ENCODE measurements at places on chromosomes 6 and 20. TPM values are rescaled to one million over a fixed set of nuclear protein-coding genes. Genes with fewer than 3 reads are reported as not detected.

DNA sequence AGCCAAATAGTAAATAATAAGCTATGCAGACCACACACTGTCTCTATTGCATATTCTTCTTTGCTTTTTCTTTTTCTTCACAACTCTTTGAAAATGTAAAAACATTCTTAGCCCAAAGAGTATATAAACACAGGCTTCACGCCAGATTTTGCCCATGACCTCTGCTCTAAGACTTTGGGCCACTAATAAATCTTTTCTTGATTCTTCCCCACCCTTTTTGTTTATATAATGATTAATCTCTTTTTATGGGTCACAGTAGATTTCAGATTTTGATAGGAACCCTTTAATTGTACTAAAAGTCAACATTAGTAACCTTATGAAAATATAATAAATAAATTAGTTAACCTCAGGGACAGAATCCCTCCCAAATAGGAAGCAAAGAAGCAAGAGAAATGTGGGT lies 15.8 kb upstream of the ENPP5 start:
- no peaks in the 10 kb centered on the region for H3K27me3 ChIP-seq
- no peaks in the 10 kb centered on the region for H3K4me1 ChIP-seq
- H3K4me3 ChIP-seq = no peak overlapping the region
- DNase-seq = no peak
- no peaks in the 10 kb centered on the region for H3K36me3 ChIP-seq
- no peak overlapping the region for H3K27ac ChIP-seq

GRCh38 chr6:148244217-148244935 lies 98.3 kb upstream of the SASH1 start:
- DNase-seq = peak; percentile 44
- no peaks in the 10 kb centered on the region for H3K4me1 ChIP-seq
- H3K27me3 ChIP-seq = no peaks in the 10 kb centered on the region
- H3K36me3 ChIP-seq = no peaks in the 10 kb centered on the region

- no peak overlapping the region for H3K4me3 ChIP-seq
- H3K4me1 ChIP-seq = no peaks in the 10 kb centered on the region
- no peak for DNase-seq
- no peak overlapping the region for H3K27ac ChIP-seq
- peaks cover 84% of the 10 kb centered on the region for H3K36me3 ChIP-seq
Measured at GRCh38 chr6:89655122-89655521, 16.6 kb upstream of the LYRM2 start.

- H3K27me3 ChIP-seq = no peaks in the 10 kb centered on the region
- H3K4me3 ChIP-seq = no peak overlapping the region
- DNase-seq = no peak
- no peak overlapping the region for H3K27ac ChIP-seq
- H3K36me3 ChIP-seq = no peaks in the 10 kb centered on the region
Measured at GRCh38 chr20:2385026-2385425, 4.3 kb downstream of the TGM6 start.

GRCh38 chr6:145866456-145867396 lies 52.1 kb upstream of the FBXO30 start:
- H3K4me3 ChIP-seq = no peak overlapping the region
- H3K27ac ChIP-seq = no peak overlapping the region
- no peaks in the 10 kb centered on the region for H3K4me1 ChIP-seq
- H3K36me3 ChIP-seq = no peaks in the 10 kb centered on the region
- no peaks in the 10 kb centered on the region for H3K27me3 ChIP-seq

- H3K36me3 ChIP-seq = no peaks in the 10 kb centered on the region
- no peak for DNase-seq
Measured at GRCh38 chr6:82978362-82978945, 87.2 kb downstream of the UBE3D start.

DNA sequence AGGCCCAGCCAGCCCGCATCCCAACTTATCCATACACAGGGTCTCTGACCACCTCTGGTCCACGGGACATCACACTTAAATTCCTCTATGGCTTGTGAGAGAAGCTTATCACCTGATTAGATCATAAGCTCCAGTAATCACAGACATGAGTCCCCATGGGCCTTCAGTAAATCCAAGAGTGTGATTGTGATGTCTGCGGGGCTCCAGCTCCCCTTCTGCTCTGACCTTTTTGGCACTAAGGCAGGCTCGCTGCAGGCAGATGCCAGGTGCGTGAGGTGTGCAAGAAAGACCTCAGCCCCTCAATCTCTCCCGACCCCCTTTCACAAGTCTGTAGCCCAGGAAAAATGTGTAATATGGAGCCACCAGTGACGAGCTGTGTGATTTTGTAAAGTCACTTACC lies 127.6 kb upstream of the DUSP22 start:
- no peaks in the 10 kb centered on the region for H3K27me3 ChIP-seq
- no peak for DNase-seq
- H3K27ac ChIP-seq = no peak overlapping the region
- H3K4me1 ChIP-seq = no peaks in the 10 kb centered on the region
- no peaks in the 10 kb centered on the region for H3K36me3 ChIP-seq
- no peak overlapping the region for H3K4me3 ChIP-seq

DNA sequence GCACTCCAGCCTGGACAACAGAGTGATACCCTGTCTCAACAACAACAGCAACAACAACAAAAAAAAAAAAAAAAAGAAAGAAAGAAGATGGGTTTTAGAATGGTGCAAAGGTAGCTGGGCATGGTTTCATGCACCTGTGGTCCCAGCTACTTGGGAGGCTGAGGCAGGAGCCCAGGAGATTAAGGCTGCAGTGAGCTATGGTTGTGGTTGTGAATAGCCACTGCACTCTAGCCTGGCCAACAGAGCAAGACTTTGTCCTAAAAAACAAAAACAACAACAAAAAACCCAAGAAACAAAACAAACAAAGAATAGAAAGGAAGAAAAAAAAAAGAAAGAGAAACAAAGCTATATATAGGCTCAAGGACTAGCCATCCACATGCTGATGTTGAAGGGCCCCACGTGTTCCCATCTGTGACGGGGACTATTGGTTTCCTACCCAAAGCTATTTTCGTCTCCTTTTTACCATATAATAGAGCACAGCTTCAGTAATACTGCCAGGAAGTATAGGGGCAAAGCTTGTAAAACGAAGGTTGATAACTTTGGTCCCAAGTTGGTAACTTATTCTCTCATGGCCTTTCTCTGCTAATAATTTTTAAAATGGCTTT lies 7.9 kb upstream of the EEF1E1 start:
- H3K27ac ChIP-seq = no peak overlapping the region
- no peaks in the 10 kb centered on the region for H3K4me1 ChIP-seq
- H3K4me3 ChIP-seq = no peak overlapping the region
- DNase-seq = no peak
- H3K27me3 ChIP-seq = no peaks in the 10 kb centered on the region
- H3K36me3 ChIP-seq = no peaks in the 10 kb centered on the region

GRCh38 chr6:142155895-142156757 lies 9.1 kb downstream of the VTA1 start:
- H3K4me1 ChIP-seq = peaks cover 8% of the 10 kb centered on the region
- no peaks in the 10 kb centered on the region for H3K36me3 ChIP-seq
- no peaks in the 10 kb centered on the region for H3K27me3 ChIP-seq
- no peak for DNase-seq

DNA sequence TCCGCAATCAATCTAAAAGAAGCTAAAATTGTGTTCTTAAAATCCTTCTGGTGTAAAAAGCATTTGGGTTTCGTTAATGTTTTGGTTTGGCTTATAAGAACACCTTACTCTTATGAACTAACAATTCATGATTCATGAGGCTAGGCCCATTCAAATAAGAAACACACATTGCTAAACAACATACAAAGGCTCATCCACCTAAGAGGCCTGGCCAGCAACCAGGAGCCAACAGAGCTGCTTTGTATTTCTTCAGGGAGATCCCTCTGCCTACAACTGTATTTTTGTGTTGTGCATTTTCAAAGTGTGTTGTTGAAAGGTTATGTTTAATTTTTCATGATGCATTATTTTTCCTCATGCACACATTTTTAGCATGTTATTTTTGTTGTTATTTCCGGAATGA lies 98.6 kb downstream of the PTPRK start:
- no peaks in the 10 kb centered on the region for H3K36me3 ChIP-seq
- H3K27ac ChIP-seq = no peak overlapping the region
- H3K4me3 ChIP-seq = no peak overlapping the region

DNA sequence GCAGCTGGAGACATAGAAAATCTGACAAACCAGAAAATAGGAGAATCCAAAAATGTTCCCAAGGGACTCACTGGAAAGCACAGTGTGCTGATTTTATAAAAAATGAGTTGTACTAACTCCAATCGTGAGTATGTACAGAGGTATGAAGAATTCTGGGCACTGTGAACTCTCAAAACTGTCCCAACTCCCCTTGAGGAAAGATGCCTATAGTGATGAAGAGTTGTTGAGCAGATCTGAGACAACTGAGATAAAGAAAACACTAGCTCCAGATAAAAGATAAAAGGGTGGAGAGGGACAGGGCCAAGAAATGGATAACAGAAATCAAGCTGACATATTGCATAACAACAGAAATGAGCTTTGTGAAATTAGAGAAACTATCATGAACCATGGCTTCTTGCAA lies 481.4 kb downstream of the MAFB start:
- H3K36me3 ChIP-seq = no peaks in the 10 kb centered on the region
- no peaks in the 10 kb centered on the region for H3K4me1 ChIP-seq
- no peak overlapping the region for H3K27ac ChIP-seq

GRCh38 chr6:44512868-44513741 lies 125.6 kb downstream of the CDC5L start:
- no peaks in the 10 kb centered on the region for H3K27me3 ChIP-seq
- H3K4me1 ChIP-seq = peaks cover 12% of the 10 kb centered on the region
- no peaks in the 10 kb centered on the region for H3K36me3 ChIP-seq
- H3K4me3 ChIP-seq = no peak overlapping the region
- DNase-seq = no peak

DNA sequence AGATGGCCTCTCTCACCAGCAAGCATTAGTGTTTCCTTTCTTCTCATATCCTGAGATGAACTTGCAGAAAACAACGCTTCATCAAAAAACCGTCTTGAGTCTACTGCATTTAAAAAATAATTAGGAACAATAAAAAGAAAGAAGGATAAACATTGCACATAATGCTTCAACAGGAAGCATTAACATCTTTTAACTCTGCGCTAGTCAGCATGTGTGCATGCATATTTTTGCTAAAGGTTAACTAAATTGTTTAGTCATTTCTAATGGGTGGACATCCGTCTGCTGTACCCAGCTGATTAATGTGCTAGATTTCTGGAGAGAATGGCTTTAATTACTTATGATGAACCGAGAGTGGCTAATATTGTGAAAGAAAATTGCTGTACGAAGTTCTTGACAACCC lies 349.3 kb downstream of the SOX4 start:
- no peaks in the 10 kb centered on the region for H3K36me3 ChIP-seq
- DNase-seq = no peak
- no peak overlapping the region for H3K4me3 ChIP-seq
- H3K27ac ChIP-seq = no peak overlapping the region

DNA sequence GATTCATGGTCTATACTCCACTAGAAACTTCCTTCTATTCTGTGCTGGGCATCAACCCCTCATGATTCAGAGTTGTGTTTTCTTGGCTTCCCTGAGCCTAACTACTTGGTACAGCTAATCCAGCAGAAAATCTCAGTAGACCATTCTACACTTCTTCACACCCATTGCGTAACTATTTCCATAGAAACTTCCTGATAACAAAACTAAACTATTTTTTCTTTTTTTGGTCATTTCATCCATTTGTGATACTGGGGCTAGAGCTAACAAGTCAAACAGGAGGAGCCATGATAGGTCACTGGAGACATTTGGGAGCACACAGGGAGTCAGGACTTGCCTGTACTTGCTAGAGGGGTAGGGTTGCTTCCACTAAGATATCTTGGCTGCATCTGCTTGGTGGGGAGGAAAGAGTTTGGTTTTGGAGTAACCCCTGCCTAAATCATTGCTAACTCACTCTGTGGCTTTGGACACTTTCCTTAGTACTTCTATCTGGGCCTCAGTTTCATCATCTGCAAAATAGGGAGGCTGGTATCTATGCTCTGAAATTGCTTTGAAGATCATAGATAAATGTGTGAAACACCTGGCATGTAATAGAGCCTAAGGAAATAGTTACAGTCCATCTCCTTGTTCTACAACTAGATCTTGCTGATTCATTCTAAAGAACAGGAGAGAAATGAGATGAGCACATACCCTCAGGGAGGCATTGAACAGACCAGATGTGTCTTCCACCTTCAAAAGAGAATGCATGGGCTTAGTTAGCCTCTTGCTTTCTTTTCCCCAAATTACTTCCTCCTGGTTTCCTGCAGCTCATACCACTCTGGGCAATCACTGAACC lies 127.9 kb upstream of the ADGRF1 start:
- no peak overlapping the region for H3K27ac ChIP-seq
- DNase-seq = no peak
- no peaks in the 10 kb centered on the region for H3K4me1 ChIP-seq
- no peaks in the 10 kb centered on the region for H3K36me3 ChIP-seq
- no peaks in the 10 kb centered on the region for H3K27me3 ChIP-seq

DNA sequence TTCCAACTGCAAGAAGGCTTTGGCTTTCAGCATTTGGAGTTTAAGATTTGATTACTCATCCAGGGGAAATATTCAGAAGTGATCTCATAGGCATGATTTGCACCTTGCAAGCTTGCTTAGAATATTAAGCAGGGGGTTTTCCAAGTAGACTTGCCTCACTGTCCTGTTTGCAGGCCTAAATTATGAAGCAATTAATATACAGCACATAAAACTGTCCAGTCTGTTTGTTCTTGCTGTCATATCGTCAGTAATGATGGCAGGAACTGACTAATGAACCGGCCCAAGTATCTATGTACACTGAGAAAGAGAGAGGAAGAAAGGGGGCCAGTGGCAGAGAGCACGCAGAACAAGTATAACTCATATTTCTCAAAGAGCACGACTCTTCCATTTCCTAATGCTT lies 212.5 kb upstream of the SUPT3H start:
- no peaks in the 10 kb centered on the region for H3K36me3 ChIP-seq
- H3K27me3 ChIP-seq = no peaks in the 10 kb centered on the region
- no peak for DNase-seq
- no peak overlapping the region for H3K27ac ChIP-seq
- H3K4me1 ChIP-seq = no peaks in the 10 kb centered on the region

GRCh38 chr20:62959998-62960436 lies 7.5 kb downstream of the SLC17A9 start:
- H3K4me3 ChIP-seq = no peak overlapping the region
- no peak overlapping the region for H3K27ac ChIP-seq
- no peak for DNase-seq
- no peaks in the 10 kb centered on the region for H3K4me1 ChIP-seq
- no peaks in the 10 kb centered on the region for H3K27me3 ChIP-seq

- H3K4me3 ChIP-seq = no peak overlapping the region
- H3K27ac ChIP-seq = no peak overlapping the region
- H3K27me3 ChIP-seq = no peaks in the 10 kb centered on the region
- no peaks in the 10 kb centered on the region for H3K4me1 ChIP-seq
- no peak for DNase-seq
Measured at GRCh38 chr6:135782546-135782945, 69.0 kb upstream of the PDE7B start.

DNA sequence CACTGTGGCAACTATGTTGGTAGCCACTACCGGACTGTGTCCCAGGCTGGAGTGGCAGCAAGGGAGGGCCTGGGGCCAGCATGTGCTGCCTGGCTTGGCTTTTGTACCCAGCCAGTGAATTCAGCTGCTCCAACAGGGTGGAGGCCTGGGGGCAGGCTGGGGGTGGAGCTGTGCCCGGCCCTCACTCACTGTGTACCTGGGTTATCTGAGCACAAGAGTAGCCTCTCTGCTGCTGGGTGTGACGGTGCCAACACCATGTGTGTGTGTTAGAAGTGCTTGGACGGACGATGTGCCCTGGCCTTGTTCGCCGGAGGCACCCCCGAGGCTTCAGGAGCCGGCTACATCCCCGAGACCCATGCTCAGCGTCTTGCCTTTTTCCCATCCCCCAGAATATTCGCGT lies 49.2 kb downstream of the EFCAB8 start:
- peak; percentile 64 for DNase-seq
- no peak overlapping the region for H3K4me3 ChIP-seq
- no peaks in the 10 kb centered on the region for H3K4me1 ChIP-seq
- no peak overlapping the region for H3K27ac ChIP-seq
- no peaks in the 10 kb centered on the region for H3K27me3 ChIP-seq

Gene HTR1B
- not detected for total RNA-seq

Gene ERGIC3
- total RNA-seq = 101 TPM

Gene OR12D3
- not detected for total RNA-seq

Gene ARFGEF3
- 8.4 TPM for total RNA-seq
